CD4-positive, alpha-beta T cell treated with Interleukin-15 for 1 hour (primary cell): ENCODE measurements at places on chromosomes 1 and 21.

GRCh38 chr1:16143005-16143565 is 12.8 kb downstream of the EPHA2 start:
- DNase-seq: no peak

DNA sequence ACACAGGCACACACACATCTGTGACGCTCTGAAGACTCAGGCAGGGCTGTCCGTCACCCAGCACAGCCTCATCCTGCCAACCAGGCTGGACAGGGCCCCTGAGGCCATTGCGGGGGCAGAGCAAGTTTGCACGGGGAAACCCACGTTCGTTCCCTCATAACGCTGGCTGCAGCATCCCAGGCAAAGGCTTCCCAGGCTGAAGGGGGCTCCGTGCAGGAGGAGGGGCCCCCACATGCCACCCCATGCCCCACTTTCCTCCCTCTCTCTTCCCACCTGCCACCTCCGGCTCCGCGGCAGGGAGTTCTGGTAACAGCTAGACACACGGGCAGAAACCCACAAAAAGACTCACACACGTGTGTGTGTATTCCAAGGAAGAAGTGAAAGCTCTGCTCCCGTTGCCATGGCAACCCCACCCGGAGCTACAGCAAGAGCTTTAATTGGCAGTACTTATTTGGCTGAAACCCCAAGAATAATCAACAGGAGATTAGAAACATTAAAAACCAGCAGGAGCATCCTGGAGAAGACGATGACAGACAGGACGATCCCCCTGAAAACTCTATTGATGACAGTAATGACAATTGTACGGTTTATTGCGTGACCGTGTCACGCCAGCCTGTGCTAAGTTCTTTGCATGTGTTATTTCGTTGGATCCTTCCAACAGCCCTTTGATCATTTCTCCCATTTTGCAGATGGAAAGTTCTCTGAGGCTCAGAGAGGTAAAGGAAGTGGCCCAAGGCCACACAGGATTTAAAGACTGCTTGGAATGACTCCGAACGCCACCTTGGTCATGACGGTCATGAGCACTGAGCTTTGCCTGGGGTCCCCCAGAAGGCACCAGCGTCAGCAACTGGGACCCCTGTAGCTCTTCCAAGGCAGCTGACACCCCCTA is 247.1 kb downstream of the NPHP4 start:
- no peak for DNase-seq

GRCh38 chr1:63968663-63969440 is 195.0 kb downstream of the ROR1 start:
- no peak for DNase-seq

DNA sequence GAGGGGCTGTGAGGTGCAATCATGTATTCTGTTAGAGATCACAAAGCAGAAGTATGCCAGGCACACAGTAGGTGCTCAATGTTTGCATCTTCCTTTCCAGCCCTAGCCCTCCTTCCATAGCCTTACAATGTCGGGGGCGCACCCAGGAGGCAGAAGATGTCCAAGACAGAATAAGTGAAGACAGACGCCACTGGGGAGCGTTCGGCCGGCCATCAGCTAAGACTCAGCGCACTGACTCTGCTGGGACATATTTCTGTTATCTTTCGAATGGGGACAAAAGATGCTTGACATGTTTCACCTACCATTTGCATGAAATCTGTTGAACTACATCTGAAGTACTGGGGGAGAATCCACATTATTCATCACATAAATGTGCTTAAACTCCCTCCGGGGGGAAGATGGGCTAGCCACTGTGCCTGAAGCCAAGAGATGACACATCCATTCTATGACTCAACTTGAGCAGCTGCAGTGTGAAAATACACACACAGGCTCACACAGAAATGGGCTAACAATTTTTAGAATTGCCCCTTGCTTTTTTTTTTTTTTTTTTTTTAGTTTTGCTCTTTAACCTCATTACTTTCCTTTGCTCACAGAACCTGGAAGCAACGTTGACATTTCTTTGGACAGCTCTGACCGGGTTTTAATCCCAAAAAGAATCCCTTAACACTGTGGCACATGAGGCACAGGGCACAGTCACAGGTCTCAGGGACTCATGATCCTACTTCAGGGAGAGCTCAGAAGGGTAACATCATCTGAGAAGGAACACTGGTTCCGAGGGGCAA is 7.9 kb downstream of the TIAM1 start:
- no peak for DNase-seq

GRCh38 chr21:36059823-36060158 is 535 bp downstream of the SETD4 start:
- DNase-seq: peak; percentile 17

DNA sequence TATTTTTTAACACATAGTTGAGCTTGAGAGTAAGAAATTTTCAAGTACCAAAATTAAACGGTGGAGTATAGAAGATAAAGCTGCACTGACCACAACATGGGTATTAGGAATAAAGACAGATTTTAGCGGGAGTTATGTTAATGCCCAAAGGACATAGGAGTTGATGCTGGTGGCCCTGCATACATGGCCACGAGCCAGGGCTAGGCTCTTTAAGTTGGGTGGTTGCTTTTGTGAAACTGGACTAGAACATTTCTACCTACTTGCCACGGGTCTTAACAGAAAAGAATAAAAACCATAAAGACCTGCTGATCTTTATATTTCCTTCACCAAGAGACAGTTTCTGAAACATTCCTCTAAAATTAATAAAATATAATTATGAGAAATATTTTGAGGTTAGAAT is 14.9 kb downstream of the EDEM3 start:
- DNase-seq: no peak
